ENCODE measurements at places on chromosomes 5 and 9.

DNA sequence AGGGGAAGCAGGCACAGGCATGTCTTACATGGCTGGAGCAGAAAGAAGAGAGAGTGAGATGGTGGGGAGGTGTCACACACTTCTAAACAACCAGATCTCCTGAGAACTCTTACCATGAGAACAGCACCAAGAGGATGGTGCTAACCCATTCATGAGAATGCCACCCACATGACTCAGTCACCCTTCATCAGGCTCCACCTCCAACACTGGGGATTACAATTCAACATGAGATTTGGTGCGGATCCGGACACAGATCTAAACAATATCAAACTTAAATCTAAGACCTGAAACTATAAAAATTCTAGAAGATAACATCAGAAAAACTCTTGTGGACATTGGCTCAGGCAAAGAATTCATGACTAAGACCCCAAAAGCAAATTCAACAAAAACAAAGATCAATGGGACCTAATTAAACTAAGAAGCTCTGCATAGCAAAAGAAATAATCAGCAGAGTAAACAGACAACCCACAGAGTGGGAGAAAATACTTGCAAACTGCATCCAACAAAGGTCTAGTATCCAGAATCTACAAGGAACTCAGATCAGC is 65.4 kb downstream of the SPATA31C2 start:
- DNase-seq = no peak

- DNase-seq = no peak
These were observed 230.6 kb downstream of the NFIB start for GRCh38 chr9:14083366-14083765.

- no peak for DNase-seq
These were observed 90.6 kb upstream of the ADAMTS2 start for GRCh38 chr5:179435731-179436315.

GRCh38 chr5:115342590-115343377 is 46.3 kb upstream of the CCDC112 start:
- no peak for DNase-seq

- no peak for DNase-seq
These were observed 14.5 kb upstream of the SLC2A6 start for GRCh38 chr9:133493428-133493827.

GRCh38 chr9:125811002-125811401 is 63.8 kb downstream of the PBX3 start:
- DNase-seq = no peak

DNA sequence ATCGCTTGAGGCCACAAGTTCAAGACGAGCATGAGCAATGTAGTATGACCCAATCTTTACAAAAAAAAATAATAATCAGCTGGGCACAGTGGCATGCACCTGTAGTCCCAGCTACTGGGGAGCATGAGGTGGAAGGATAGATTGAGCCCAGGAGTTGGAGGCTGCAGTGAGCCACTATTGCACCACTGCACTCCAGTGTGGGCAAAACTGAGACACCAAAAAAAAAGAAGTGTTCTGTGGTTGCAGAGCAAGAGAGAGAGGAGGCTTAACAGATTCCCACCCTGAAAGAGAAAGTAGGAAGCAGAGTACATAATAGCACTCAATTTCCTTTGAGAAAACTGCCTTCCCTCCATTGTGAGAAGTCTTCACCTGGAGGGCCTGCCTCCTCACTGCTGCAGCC is 52.6 kb downstream of the ALDH7A1 start:
- DNase-seq = no peak

DNA sequence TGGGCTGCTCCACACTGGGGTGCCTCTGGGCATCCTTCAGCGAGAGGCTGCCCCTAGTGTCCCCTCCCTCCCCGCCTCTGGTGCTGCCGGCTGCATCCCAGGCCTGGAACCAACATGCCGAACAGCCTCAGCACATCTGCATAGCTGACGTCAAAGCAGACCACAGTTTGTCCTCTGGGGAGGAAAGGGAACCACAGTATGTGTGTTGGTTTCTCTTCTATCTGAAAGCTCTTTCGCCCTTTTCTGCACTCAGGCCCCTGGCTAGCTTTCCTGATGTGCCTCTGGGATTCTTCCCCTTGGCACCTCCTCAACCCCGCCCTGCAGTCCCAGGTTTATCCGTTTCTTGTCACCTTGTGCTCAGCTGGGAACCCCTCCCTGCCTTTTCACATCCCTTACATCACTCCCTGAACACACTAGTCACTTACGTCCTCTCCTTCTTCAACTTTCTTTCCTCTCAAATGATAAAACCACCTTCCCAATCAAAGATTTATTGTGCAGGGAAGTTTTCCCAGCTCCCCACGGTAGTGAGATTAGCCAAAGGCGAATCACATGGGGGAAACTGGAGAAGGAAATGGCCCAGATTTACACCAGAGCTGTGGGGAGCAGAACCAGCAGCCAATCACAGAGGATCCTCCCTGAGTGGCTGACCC is 35.5 kb upstream of the B4GALT1 start:
- DNase-seq = peak; percentile 88

DNA sequence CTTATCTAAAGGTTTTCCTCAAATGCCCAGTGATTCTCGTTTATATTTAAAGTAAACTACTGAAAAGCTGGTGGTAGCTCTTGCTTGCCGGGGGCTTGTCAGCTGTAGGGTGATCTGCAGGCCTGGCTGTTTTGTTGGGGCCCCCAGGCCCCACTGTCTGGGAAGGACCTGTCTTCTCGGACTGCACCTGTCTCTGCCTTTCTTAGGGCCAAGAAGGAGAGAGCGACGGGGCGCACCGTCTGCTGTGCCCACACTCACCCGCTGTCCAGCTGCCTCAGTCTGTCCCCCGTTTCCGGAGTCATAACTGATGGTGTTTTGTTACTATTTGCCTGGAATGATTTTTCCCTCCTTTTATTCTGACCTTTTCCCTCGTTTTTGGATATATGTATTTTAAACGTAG is 94.1 kb upstream of the CACNA1B start:
- no peak for DNase-seq

- no peak for DNase-seq
These were observed 215.5 kb downstream of the FANCC start for GRCh38 chr9:95102001-95102433.

DNA sequence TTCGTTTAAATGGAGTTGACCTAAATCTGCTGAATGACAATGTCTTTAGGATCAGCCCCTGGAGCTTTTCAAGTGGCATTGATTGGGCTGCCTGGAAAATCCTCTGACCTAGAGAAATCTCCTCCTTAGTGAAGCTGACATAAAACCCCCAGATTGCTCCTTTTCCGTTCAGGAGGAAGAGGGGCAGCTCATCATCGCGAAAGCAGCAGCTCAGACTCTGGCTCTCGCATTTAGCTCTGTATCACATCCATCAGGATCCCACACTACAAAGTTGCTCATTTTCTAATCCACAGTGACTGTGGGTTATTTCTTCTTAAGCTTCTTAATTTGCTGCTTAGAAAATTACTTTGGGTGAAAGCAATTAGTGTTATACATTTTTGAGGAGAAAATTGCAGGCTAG is 373.7 kb downstream of the ENC1 start:
- DNase-seq = no peak

- DNase-seq = no peak
These were observed 40.9 kb upstream of the RXRA start for GRCh38 chr9:134285215-134285845.

GRCh38 chr5:158423623-158424200 is 564.8 kb upstream of the CLINT1 start:
- DNase-seq = peak; percentile 72

DNA sequence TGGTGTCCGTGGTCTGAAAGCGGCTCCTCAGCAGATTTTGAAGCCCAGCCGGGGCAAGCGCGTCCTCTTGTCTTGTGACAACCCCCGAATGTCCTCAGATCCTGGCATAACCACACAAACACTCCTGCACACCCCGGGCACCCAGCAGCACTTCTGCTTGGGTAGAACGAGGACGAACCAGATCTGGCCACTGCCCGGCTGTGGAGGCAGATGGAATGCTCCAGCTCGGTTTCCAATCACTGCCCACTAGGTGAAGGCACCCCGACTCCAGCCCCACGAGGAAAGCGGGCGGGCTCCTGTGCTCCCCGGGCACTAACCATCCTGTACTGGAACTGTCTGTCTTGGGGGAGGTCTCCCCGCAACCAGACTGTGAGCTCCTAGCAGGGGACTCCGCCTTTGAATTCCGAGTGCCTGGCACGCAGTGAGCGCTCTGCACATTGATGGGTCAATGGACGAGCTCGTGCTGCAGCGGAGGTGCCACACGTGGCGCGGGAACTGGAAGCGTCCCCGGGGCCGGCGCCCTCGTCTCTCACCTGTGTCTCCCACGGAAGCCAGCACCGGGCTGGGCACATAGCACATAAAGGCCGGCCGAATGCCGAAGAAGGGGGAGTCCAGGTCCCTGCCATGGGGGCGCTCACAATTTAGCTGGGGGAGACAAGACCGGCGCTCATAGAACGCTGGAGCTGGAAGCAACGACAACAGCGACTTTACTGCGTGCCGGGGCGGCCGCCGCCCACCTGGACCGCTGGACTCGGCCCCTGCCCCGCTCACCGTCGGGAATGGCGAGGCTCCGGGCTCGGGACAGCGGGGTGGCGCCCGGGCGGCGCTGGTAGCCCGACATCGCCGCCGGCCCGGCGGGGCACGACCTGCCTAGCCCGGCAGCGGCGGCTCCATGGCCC is 608 bp downstream of the ENTR1 start:
- DNase-seq = peak; percentile 22

- DNase-seq = no peak
These were observed 15.3 kb downstream of the IL31RA start for GRCh38 chr5:55866485-55866884.

DNA sequence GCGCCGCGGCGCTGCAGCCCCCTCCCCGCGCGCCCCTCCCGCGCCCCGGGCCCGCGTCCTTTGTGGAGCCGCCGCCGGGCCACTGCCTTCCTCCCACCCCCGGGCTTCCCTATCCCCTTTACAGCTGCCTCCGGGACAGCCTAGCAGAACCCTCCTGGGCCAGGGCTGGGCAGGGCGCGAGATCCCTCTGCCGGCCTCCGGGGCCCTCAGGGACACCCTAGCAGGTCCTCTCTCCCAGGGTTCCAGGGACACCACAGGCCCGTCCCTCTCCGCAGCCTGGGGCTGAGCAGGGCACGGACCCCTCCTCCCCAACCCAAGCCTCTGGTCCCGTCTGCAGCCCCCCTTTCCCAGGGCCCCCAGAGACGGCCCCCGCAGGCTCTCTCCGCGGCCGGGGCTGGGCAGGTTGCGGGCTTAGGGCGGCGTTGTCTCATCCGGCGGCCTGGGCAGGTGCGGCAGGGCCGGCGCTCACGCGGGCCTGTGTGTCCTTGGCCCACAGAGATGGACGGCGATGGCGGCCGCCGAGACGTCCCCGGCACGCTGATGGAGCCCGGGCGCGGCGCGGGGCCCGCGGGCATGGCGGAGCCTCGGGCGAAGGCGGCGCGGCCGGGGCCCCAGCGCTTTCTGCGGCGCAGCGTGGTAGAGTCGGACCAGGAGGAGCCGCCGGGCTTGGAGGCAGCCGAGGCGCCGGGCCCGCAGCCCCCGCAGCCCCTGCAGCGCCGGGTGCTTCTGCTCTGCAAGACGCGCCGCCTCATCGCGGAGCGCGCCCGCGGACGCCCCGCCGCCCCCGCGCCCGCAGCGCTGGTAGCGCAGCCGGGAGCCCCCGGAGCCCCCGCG is 710 bp downstream of the WNK2 start:
- DNase-seq = no peak

GRCh38 chr5:11277323-11277722 is 516.3 kb upstream of the DAP start:
- DNase-seq = no peak

DNA sequence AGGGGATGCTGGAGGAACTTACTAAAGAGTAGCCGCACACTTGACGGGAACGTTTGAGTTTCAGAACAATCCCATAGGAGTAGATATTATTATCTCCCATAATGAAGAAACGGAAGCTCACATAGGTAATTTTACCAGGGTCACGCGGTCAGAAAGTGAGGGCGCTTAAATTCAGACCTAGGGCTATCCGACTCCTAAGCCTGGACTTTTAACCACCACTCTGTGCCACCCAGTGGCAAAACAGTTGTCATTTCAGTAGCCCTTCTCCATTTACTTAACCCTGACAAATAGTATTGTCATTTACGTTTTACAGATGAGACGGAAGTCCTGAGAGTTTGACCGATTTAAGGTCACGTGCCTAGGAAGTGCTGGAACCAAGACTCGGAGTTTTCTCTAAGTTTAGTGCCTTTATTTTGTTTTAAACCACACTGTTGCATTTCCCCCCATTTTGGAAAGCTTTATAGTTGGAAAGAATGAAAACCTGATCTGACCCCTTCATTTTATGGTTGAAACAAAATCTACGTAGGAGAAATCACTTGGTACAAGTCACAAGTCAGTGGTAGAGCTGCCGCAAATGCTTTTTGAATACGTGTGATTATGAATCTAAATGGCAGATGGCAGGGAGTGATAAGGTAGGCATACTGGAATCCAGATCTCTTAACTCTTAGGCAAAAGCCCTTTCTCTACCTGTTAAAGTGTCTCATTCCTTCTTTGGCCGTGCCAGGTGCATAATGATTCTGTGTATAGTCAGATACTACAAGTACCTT is 650 bp downstream of the MRRF start:
- DNase-seq = peak; percentile 13

DNA sequence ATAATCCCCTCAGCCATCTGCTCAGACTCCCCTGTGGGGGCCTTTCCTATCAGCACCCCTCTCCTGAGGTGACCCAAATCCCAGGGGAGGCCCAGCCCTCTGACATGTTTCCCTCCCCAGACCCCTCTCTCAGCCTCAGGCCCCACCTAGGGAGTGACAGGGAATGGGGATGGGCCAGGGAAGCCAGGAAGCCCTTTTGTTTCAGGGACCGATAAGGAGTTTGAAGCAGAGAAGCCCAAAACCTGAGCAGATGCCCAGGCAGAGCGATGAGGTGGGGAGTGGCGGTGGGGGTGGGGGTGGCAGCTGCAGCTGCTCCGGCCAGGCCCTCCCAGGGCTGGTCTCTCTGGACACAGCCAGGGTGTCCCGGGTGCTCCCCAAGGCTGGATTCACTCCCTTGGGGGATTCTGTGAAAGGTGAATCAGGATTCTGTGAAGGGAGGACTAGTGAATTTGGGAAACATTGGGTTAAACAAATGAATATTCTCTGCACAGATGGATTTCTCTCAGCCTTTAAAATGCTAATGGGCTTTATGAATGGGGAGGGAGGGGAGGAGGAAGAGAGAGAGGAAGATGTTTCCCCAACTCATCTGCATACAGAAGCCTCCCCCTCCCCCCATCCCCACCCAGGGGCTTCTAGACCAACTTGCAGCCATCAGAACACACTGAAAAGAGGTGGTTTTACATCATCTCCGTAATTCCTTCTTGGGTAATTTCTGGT is 17.4 kb downstream of the AKNA start:
- DNase-seq = no peak

DNA sequence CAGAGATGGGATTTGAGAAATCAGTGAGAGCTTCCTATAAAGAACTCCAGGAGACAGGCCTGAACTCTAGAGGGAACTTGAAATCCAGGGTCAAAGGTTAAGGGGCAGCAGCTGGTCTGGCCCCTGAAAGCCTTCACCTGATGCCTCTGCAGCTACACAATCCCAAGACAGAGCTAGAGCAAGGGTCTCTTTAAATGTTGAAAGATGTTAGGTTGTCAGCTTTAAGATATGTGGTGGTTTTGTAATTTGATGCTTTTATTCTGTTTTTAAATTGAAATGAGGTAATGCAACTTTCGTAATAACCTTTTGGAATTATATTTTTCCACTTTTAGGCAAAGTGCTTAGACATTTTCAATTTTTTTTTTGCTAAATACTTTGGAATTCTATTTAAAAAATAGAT is 2.4 kb downstream of the SOWAHA start:
- no peak for DNase-seq
